Omental fat pad (tissue), 4 donors: ENCODE measurements at places on chromosomes 2 and 18. TPM values are rescaled to one million over a fixed set of nuclear protein-coding genes. Genes with fewer than 3 reads are reported as not detected.

DNA sequence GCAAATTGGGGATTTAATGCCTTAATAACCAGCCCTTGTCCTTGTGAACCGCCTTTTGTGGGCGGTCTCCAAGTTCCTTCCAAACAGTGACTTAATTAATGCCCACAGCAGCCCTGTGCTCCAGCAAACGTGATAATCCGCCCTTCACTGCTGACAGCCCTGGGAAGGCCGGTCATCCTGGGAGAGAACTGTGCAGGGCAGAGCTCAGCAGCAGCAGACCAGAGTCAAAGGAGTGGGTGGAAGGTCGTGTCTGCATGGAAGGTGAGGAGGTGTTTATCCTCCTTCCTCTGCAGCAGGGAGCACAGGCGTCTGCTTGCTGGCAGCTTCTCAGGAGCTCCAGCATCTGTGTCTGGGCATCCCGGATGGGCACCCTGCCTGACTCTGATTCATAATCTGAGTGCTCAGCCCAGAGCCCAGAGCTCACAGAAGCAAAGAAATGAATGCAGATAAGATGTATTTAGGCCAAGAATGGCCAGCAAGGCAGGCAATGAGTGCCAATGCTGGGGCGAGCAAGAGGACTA, 270.0 kb upstream of the PXDN start:
- DNase-seq, result no peak

GRCh38 chr2:95158891-95159619, 593 bp downstream of the ZNF514 start:
- DNase-seq, result no peak

DNA sequence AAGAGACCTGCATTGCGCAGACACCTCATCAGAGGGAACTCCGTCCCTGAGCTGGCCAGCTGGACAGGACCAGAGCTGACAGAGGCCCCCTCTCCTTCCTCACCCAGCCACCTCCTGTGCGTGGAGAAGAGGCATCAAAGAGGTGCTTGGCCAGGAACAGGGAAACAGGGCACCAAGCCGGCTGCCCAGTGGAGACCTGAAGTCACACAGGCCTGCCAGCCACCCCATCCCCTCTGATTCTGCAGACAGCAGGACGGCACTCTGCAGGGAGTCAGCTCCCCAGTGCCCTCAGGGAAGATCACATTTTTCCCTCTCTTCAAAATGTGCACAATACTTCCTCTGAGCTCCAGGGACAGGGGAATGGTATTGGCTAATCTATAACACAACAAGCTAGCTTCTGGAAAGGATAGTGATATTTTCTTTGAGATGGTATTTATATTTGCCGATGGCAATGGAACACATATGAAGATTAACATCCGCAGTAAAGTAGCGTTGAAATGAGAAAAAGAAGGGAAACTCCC, 30.5 kb downstream of the SLC1A4 start:
- DNase-seq, result no peak

DNA sequence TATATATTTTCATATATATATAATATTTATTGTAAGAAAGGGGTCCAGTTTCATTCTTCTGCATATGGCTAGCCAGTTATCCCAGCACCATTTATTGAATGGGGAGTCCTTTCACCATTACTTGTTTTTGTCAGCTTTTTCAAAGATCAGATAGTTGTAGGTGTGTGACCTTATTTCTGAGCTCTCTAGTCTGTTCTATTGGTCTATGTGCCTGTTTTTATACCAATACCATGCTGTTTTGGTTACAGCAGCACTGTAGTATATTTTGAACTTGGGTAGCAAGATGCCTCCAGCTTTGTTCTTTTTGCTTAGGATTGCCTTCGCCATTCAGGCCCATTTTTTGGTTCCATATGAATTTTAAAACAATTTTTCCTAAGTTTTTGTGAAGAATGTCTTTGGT, 320.1 kb downstream of the CDH2 start:
- no peak for DNase-seq

MROH2A gene
- not detected for total RNA-seq

GRCh38 chr2:222912117-222912516, 51.3 kb downstream of the ACSL3 start:
- no peak for DNase-seq

ANKRD30B gene
- total RNA-seq, result not detected

OST4 gene
- 324 TPM for total RNA-seq

TRIM54 gene
- not detected for total RNA-seq

DSC3 gene
- 0.32 TPM for total RNA-seq

DNA sequence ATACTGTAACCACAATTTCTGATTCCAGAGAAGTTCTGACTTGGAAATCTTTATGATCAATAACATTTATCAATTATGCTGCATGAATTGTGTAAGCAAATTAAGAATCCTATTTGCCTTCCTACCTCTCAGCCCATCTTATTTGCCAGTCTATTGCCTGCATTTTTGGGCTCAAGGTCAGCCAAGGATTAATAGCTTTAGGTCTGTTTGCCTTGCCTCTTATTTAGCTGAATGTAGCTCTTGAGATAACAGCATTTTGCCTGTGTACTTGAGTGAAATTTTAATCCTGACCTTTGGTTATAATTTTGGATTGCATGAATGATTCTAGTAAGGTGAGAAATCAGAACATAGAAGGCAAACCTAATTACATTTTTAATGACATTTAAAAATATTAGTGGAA, 51.2 kb downstream of the MYO3B start:
- DNase-seq, result no peak

- no peak for DNase-seq
Measured at GRCh38 chr18:59822612-59823550, 76.9 kb upstream of the PMAIP1 start.

DNA sequence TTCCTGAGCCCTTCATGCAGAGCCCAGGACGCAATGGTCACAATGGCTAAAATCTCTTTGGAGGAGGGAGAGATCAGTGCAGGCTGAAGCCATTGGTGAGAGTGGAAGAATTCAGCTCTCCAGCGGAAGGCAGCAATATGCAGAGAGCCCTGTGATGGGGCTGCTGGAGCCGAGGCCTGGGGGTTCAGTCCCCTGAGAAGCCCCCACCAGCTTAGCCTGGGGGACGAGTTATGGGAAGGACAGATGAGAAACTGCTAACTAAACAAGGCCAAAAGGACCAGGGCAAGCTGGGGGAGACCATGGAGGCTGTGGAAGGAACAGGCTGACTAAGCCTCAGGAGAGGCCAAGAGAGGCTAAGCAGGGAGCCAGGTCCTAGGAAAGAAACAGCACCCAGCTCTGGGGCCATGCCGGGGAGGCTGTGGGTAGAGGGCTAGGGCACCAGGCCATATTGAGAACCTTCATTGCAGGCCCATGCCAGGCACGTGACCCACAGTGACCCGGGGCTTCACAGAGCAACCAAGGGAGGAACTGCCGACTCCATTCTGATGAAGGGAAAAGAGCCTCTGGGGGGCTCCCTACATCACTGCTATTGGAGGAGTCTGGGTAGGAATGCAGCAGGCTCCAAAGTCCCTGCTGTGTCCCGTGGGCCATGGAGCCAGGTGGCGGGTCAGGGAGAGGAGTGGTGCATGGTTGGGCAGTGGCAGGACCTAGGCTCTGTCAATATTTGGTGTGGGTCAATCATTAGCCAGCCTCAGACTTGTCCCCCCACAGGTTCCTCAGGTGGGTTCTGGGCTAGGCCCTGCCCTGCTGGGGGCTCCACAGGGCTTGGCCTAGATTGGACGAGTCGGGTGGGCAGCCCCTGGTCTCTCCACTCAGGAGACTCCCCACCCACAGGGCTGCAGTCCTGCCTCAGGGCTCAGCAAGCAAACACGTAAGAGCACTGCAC, 19.8 kb downstream of the PROC start:
- no peak for DNase-seq

VWA3B gene
- not detected for total RNA-seq
